ENCODE measurements at places on chromosomes 7 and 10.

- peaks cover 37% of the 10 kb centered on the region for H3K4me1 ChIP-seq
- H3K27me3 ChIP-seq: no peaks in the 10 kb centered on the region
- peak overlapping the region; percentile 61 for H3K4me3 ChIP-seq
- H3K36me3 ChIP-seq: no peaks in the 10 kb centered on the region
- peak overlapping the region; percentile 52 for H3K27ac ChIP-seq
- peak; percentile 63 for DNase-seq
These were observed 152.8 kb downstream of the SGMS1 start for GRCh38 chr10:50470798-50471582.

DNA sequence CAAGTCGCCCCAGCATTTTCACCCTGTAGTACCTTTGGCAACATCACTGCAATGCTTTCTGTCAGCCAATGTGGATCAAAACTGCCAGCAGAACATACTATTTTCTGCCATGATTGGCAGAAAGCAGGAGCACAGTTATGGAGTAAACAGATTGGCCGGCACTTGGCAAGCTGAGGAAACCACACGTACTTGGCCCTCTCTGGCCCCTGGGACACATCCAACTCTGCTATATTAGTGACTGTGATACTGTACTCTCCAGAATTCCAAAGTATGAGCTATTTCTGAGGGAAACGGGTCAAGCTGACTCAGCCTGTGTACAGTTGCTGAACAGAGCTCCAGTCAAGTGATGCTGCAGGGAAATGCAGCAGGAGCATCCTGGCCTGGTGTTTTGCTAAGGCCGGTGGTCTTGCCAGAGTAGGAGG, 39.8 kb upstream of the LANCL2 start:
- peaks cover 9% of the 10 kb centered on the region for H3K36me3 ChIP-seq
- peak overlapping the region; percentile 41 for H3K4me3 ChIP-seq
- peak overlapping the region; percentile 46 for H3K27ac ChIP-seq
- peaks cover 15% of the 10 kb centered on the region for H3K4me1 ChIP-seq
- peak; percentile 93 for DNase-seq

DNA sequence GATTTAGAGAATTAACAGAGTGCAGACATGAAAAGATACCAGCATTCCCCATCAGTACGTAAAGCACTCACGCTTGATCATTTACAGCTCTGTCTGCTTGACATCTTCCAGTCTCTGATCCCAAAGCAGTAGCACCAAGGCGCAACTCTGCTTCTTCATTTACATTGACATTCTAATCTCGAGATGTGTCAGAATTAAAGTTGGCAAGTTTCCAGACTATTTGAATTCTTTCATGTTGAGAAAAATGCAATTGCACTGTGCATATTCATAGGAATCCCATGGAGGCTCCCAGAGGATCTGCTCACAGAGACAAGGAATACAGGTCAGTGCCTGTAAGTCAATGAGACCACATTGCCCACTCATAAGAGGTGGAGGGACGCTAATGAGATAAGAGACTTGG, 183.9 kb downstream of the LRRN3 start:
- H3K27ac ChIP-seq: no peak overlapping the region
- no peaks in the 10 kb centered on the region for H3K27me3 ChIP-seq
- DNase-seq: no peak
- H3K4me3 ChIP-seq: no peak overlapping the region

- H3K36me3 ChIP-seq: 0 out of 2 replicates have a peak, but pooled peaks cover 4% of the 10 kb centered on the region
- H3K4me3 ChIP-seq: no peak overlapping the region
- H3K27ac ChIP-seq: no peak overlapping the region
- H3K4me1 ChIP-seq: peaks cover 30% of the 10 kb centered on the region
These were observed 255.7 kb downstream of the GLI3 start for GRCh38 chr7:41981046-41982040.

DNA sequence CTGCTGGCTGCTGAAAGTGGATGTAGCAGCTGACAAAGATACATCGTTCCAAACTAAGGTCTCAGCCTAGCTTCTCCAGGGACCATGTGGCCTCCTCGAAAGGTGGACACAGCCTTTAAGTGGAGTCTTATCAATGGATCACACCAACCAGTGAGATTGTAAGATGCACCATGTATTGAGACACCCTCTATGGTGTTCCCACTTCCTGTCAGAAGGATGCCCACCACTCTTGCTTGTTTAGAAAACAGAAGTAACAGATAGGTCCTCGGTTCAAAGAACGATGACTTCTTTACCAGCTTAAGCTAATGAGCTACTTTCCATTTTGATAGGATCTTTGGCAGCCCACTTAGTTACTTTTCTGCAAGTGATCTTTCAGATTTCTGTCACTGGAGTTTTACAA, 34.3 kb downstream of the SLC25A13 start:
- H3K4me1 ChIP-seq: peaks cover 17% of the 10 kb centered on the region
- DNase-seq: no peak
- H3K4me3 ChIP-seq: no peak overlapping the region

GRCh38 chr7:120949393-120949911, 1.1 kb upstream of the ING3 start:
- DNase-seq: no peak
- H3K27me3 ChIP-seq: peaks cover 5% of the 10 kb centered on the region
- peak overlapping the region; percentile 95 for H3K4me3 ChIP-seq
- H3K4me1 ChIP-seq: peaks cover 31% of the 10 kb centered on the region

GRCh38 chr7:11458736-11459483, 373.1 kb downstream of the THSD7A start:
- H3K4me3 ChIP-seq: no peak overlapping the region
- H3K27ac ChIP-seq: no peak overlapping the region
- no peaks in the 10 kb centered on the region for H3K36me3 ChIP-seq
- no peak for DNase-seq
- H3K27me3 ChIP-seq: no peaks in the 10 kb centered on the region
- H3K4me1 ChIP-seq: no peaks in the 10 kb centered on the region

DNA sequence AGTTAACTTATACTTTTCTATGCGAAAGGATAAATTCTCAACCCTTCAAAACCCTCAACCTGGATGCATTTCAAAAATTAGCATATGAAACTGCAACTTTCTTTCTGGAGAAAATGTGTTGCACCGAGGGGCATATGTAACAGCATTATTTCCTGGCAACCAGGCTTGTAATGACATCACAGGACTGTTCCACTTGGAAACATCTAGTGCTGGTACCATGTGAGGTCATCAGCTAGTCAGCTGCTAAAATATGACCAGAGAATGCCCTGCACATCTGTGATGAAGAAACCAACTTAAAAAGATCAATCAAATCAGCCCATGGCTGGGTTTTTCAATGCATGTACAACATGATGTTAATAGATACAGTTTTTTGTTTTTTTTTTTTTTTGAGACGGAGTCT, 40.0 kb downstream of the FGFR2 start:
- H3K4me1 ChIP-seq: no peaks in the 10 kb centered on the region
- H3K27me3 ChIP-seq: peaks cover 1% of the 10 kb centered on the region
- no peaks in the 10 kb centered on the region for H3K36me3 ChIP-seq
- no peak overlapping the region for H3K4me3 ChIP-seq

GRCh38 chr10:95664543-95664942, 8.0 kb upstream of the ALDH18A1 start:
- H3K27me3 ChIP-seq: no peaks in the 10 kb centered on the region
- H3K36me3 ChIP-seq: peaks cover 15% of the 10 kb centered on the region
- no peak for DNase-seq
- no peak overlapping the region for H3K4me3 ChIP-seq
- H3K27ac ChIP-seq: no peak overlapping the region

GRCh38 chr10:6328699-6329423, 126.1 kb downstream of the PFKFB3 start:
- no peak for DNase-seq
- H3K4me3 ChIP-seq: peak overlapping the region; percentile 56
- H3K36me3 ChIP-seq: 0 out of 2 replicates have a peak, but pooled peaks cover 5% of the 10 kb centered on the region

GRCh38 chr7:35268953-35269352, 15.1 kb upstream of the TBX20 start:
- no peaks in the 10 kb centered on the region for H3K36me3 ChIP-seq
- no peak overlapping the region for H3K4me3 ChIP-seq
- no peak overlapping the region for H3K27ac ChIP-seq
- DNase-seq: no peak
- H3K27me3 ChIP-seq: peaks cover 10% of the 10 kb centered on the region

DNA sequence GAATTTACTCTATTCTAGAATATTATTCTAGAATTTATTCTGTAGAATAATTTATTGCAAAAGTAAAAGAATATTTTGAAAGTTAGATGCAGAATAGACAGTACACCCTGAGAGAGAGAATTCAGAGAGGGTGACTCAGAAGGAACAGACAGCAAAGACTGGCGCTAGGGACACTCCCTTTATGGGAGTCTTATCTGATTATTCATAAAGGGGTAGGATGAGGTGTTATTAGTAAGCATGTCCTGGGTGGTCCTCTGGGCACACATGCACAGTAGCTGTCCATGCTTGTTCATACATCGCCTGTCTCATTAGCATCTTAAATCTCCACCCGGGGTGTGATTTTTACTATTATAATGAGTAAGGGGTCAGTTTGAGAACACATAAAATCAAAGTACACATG, 100.1 kb downstream of the XPNPEP1 start:
- H3K27ac ChIP-seq: no peak overlapping the region
- DNase-seq: peak; percentile 30
- H3K36me3 ChIP-seq: no peaks in the 10 kb centered on the region
- H3K4me3 ChIP-seq: no peak overlapping the region
- H3K27me3 ChIP-seq: peaks cover 2% of the 10 kb centered on the region

- no peak overlapping the region for H3K4me3 ChIP-seq
- H3K27me3 ChIP-seq: peaks cover 38% of the 10 kb centered on the region
- H3K4me1 ChIP-seq: peaks cover 7% of the 10 kb centered on the region
- DNase-seq: no peak
These were observed 44.8 kb upstream of the GDF10 start for GRCh38 chr10:47255033-47255813.

GRCh38 chr10:122182308-122182707, 88.8 kb upstream of the BTBD16 start:
- peak overlapping the region; percentile 85 for H3K27ac ChIP-seq
- no peaks in the 10 kb centered on the region for H3K36me3 ChIP-seq
- H3K27me3 ChIP-seq: peaks cover 2% of the 10 kb centered on the region
- peaks cover 33% of the 10 kb centered on the region for H3K4me1 ChIP-seq
- H3K4me3 ChIP-seq: no peak overlapping the region
- no peak for DNase-seq

- peak overlapping the region; percentile 95 for H3K4me3 ChIP-seq
- DNase-seq: peak; percentile 87
- peak overlapping the region; percentile 97 for H3K27ac ChIP-seq
- H3K36me3 ChIP-seq: peaks cover 27% of the 10 kb centered on the region
These were observed 1.4 kb downstream of the MAGI2 start for GRCh38 chr7:79452032-79452494.

DNA sequence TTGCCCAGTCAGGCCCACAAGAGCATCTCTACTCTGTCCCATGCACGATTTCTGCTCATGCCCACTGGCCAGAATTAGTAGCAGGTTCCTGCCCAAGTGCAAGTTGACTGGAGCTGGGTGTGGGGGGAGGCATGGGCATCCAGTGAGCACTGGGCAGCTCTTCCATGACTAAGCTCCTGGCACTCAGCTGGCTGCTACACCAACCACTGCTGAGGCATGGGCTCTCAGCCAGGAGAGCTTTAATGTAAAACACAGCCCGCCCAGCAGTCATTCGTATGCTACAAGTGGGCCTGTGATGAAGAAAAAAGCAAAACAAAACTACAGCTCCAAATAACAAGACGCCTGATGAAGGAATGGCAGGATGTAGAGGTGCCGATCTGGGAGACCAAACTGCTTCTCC, 335.4 kb upstream of the PFKP start:
- no peaks in the 10 kb centered on the region for H3K27me3 ChIP-seq
- no peak overlapping the region for H3K4me3 ChIP-seq
- no peak overlapping the region for H3K27ac ChIP-seq
- no peaks in the 10 kb centered on the region for H3K4me1 ChIP-seq

GRCh38 chr10:6464862-6465430, 115.1 kb downstream of the PRKCQ start:
- no peaks in the 10 kb centered on the region for H3K4me1 ChIP-seq
- no peak overlapping the region for H3K4me3 ChIP-seq
- no peaks in the 10 kb centered on the region for H3K36me3 ChIP-seq
- peaks cover 2% of the 10 kb centered on the region for H3K27me3 ChIP-seq
- H3K27ac ChIP-seq: no peak overlapping the region
- no peak for DNase-seq

All from HFFc6 (cell line).